ENCODE measurements at places on chromosomes 6 and 20.

- no peak for DNase-seq
Observed at GRCh38 chr6:159008656-159009288, 8.8 kb upstream of the RSPH3 start.

DNA sequence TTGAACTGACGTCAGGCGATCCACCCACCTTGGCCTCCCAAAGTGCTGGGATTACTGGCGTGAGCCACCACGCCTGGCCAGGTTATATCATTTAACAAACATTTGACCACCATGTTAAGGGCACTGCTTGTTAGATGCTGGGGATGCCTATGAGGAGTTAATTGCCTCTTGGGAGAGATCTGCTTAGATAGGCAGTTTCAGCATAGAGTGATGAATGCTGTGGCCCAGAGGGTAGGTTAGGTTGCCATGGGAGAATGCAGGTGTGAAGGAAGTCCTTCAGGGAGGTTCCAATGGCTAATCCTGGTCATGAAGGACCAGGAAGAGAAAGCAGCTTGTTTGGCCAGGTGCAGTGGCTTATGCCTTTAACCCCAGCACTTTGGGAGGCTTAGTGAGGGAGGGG lies 17.0 kb downstream of the PHF20 start:
- no peak for DNase-seq

DNA sequence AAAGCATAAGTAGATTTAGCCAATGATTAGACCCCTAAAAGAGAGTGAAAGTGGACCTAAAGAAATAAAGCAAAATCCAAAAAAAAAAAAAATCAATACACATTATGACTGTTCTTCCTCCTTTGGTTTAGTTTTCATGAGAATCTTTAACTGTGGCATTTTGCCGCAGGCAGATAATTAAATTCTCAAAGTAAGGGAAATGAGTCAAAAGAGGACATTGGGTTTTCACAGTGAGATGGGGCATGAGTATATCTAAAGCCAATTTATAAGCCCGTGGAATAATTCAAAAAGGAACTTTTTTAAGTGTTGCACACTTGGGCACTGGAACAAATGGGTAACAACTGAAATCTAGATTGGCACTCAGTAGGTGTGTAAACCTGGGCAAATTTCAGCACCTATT lies 230.3 kb downstream of the PKHD1 start:
- no peak for DNase-seq

- no peak for DNase-seq
Observed at GRCh38 chr20:50580016-50580747, 70.0 kb downstream of the PTPN1 start.

DNA sequence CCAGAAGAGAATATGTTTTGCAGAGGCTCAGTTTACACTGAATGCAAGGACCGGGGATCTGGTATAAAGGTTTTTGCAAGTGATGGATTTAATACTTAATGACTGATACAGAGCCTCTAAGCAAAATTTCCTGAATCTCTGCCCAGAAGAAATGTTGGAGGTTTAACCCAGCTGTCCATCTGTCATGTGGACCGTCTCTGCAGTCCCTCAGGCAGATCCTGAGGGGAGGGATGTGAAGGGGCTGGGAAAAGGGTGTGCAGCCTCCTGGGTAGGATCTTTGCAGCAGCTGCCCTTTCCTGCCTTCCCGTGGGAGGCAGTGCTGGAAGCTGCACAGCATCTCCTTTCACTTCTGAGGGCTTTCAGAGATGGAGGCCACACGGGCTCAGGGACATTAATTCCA lies 207.0 kb downstream of the SLC24A3 start:
- no peak for DNase-seq

DNA sequence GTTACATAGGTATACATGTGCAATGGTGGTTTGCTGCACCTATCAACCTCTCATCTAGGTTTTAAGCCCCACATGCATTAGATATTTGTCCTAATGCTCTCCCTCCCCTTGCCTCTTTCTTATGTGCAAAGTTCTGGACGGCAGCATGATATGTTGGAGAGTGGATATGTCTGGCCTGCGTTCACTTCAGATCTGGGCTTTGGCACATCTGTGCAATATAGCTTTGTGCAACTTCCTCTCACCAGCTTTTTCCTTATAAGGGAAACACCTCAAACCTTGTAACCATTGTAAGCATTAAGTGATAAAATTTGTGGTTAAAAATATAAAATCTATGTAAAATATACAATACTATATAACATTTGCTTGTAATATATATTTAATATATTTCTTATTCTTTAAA lies 288.0 kb downstream of the PHACTR1 start:
- no peak for DNase-seq

DNA sequence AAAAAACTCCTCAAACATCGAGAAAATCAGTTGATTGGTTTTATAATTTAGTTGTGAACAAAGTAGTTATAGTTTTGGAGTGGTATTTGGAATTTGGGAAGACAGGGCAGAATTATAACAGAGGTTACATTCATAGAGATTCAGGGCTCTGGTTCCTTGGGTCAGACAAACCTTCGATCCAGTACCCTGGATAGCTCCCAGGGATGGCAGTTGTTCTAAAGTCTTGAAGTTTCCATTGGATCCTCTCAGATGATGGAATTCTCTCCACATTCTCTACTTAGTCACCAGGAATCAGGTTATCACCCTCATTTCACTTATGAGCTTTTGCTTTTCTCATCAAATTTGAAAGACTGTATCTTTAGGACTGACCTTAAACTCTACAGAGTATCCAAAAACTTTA lies 285.1 kb downstream of the CENPW start:
- no peak for DNase-seq

DNA sequence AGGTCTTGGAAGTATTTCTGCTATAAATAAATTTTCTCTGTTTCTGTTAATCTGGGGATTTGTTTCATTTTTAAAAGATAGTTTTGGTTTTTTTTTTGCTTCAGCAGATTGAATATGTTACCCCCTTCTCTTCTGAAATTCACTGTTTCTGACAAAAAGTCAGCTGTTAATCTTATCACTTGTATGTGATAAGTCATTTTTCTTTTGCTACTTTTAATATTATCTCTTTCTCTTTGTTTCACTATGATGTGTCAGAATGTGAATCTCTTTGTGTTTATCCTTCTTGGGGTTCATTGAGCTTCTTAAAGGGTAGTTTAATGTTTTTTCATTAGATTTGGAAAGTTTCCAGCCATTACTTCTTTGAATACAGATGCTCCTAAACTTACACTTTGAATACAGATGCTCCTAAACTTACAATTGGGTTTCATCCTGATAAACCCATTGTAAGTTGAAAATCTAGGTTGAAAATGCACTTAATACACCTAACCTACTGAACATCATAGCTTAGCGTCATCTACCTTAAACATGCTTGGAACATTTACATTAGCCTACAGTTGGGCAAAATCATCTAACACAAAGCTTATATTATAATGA lies 154.2 kb upstream of the COL21A1 start:
- no peak for DNase-seq

- DNase-seq = no peak
Observed at GRCh38 chr6:154428897-154429296, 72.3 kb upstream of the IPCEF1 start.

DNA sequence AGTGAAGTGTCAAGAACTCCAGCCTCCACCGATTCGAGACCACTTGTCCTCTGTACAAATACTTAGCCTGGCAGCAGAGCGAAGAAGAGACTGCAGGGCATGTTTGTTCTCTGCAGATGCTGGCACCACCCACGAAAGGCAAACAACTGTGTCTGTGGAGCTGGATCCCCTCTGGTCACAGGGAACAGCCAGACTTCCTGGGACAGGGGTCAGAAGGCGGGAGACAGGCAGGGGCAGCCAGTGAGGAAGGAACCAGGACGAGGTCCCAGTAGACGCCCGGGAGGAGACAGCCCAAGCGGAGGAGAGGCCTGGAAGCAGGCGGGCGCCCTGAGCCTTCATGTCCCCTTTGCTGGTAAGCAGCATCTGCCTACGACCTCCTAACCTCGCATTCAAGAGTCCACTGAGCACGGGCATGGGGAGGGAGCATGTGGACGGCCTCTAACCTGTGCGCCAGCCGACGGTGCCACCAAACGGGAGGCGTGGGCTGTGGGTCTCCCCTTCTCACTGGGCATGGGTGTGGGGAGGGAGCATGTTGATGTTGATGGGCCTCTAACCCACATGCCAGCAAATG lies 265.5 kb downstream of the DLL1 start:
- DNase-seq = no peak

GRCh38 chr20:22453244-22454080 lies 130.9 kb downstream of the FOXA2 start:
- no peak for DNase-seq

DNA sequence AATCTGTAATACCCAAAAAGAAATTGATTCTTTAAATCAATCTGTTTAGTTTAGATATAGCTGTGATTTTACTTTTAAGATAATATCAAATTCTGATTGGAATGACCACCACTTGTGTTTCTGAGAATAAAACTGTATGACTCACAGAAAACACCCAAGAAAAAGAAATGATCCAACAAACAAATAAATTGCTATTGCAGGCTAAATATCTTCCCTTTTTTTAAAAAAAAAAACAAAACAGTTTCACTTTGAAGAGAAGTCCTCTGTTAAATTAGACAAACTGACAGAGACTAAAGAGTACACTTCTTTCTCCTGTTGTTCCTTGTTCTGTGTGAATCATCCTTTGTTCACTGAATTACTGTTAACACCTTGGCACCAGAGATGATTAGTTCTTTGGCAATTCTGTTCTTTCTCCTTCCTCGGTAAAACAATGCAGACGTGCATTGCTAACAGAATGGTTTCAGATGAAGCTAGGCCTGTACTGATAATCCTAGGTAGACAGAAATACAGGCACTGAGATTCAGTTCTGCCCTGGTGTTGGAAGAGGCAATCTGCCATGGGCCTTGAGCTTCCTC lies 895.2 kb upstream of the CITED2 start:
- no peak for DNase-seq

DNA sequence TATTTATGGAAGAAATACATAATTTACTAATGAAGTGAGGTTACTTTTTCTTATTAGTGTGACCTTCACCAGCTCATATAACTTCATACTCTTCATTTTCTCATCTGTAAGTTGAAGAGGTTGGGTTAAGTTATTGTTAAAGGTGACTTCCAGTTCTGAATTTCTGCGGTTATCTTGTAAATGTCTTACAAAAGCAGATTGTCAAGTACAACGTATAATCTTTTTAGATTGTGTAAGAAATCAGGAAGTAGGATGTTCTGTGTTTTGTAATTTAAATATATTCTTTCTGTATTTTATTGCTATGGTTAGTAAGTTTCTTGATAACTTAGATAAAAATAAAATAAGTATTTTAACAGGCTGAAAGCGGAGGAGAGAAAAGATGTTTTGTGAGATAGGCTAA lies 12.0 kb downstream of the WTAP start:
- DNase-seq = no peak

DNA sequence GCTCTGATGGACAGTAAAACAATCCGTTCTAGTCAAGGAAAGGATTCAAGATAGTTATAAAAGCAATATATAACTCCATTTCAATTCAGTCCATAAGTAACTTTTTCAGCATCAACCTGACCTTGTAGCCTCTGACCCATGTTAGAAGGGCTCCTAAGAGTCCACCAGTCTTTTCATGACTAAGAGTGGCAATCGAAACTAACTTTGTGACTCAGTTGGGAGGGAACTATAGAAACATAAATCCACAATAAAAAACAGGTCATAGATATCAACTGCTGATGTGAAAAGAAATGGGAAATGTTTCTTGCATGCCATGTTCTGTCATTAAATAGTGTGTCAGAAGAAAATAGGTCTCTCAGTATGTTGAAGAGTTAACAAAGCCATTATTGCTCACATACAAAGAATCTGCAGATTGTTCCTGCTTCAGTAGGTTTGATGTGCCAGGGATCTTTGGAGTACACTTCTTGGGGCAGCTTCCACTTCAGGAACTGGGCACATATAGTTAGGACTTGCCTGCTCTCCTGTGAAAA lies 16.2 kb upstream of the RBL1 start:
- DNase-seq = no peak

GRCh38 chr6:28134015-28134414 lies 7.7 kb upstream of the ZKSCAN8 start:
- DNase-seq = no peak

GRCh38 chr6:152981989-152982903 lies 595 bp downstream of the FBXO5 start:
- no peak for DNase-seq

GRCh38 chr20:55561259-55561658 lies 444.1 kb downstream of the CBLN4 start:
- DNase-seq = no peak

GRCh38 chr6:43940071-43940392 lies 170.0 kb downstream of the VEGFA start:
- no peak for DNase-seq

DNA sequence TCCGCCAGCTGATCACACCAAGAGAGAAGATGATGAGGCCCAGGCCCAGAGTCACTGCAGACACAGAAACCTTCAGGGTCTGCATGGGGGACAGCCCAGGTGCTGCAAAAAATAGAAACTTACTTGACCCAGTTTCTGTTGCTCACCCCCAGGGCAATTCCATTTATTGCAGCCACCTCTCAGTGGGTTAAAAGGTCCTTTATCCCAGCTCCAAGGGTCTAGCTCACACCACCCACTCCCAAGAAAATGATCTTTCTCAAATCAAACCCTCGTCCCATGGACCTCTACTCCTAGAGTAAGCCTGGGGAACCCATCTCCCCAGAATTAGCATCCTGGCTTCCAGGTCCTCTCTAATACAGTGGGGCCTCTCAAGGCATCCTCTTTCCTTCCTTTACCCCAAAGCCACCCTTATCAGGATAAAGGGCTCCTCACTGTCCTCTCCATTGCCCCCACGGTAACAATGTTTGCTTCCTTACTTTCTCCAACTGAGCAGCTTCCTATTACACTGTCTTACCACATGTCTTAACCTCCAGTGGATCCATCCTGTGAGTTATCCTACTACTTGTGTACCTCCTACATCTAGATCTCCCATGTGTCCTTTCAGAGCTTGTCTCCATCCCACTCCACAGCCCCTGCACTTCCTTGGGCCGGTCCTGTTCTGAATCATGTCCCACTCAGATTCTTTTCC lies 5.1 kb downstream of the HLA-DMB start:
- no peak for DNase-seq

DNA sequence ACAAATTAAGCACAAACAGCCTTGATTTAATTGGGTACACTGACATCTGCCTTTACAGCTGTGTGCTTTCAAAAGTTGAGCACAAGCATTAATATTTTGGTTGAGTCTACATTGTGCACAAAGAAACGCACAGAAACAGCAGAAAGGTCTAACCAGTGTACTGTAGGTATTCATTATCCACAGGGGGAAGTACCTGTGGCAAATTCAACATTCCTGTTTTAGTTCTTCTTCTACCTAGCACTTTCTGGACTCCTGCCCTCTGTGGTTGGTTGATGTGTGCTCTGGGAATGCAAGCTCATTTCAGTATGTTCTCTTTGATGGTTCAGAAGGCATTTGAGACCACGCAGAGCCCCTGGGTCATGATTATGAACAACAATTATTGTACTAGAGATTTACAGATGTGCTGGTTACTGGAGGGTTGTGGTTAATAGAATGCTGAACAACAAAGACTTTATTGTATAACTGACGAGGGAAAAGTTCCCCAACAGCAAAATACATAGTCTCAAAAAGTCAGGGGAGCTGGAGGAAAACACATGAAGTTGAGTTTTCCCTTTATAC lies 26.6 kb upstream of the DAAM2 start:
- no peak for DNase-seq

Measured in stimulated activated CD4-positive, alpha-beta T cell treated with anti-CD3 and anti-CD28 coated beads, TNF-alpha, amount 100 ng/mL, for 1 hour (primary cell).